ENCODE measurements at places on chromosomes 2 and 18.

DNA sequence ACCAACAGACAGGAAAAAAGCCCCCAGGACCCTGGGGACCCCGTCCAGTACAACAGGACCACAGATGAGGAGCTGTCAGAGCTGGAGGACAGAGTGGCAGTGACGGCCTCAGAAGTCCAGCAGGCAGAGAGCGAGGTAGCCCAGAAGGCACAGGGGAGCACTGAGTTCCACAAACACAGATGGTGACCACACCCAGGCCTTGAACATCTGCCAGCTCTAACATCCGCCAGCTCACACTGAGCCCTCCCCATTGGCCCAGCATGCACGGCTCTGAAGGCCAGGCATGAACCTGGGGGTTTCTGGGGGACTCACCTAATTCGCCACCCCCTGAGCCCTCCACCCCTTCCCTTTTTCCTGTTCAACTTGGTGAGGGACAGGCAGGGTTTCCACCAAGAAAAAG is 25.6 kb upstream of the PRLH start:
- DNase-seq, result peak; percentile 48

DNA sequence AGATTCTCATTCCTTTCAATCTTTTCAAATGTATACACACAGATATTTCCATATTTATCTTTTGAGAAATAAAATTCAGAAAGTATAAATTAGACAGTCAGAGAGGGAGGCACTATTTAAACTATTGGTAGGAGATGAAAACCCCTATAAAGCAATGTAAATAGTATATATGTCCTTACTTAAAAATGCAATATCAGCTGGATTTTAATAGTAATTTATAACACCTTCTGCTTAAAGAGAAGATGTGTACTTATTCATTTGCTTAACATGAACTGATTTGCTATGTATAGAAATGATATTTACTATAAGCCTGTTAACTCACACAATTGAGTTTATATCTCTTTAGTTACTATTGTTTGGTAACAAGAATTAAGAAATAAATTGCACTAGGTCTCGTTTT is 163.3 kb downstream of the LRP1B start:
- no peak for DNase-seq

DNA sequence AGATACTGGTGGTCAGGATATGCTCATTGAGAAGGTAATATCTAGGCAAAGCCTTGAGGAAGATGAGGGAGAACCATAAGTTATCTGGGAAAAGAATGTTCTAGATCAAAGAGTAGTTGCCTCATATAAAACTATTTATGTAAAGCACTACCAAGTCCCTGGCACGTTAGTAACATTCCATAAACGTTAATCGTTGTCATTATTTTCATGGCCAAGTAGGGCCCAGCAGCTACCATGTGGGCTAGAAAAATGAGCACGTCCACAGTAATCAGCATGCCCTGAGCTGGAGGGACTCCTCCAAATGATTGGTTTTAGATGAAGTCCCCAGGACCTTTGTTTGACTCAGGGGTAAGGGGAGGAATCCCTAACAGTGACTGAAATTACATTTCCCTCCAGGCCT is 32.7 kb upstream of the AFTPH start:
- peak; percentile 35 for DNase-seq

GRCh38 chr2:138078153-138078552 is 113.9 kb downstream of the HNMT start:
- no peak for DNase-seq

DNA sequence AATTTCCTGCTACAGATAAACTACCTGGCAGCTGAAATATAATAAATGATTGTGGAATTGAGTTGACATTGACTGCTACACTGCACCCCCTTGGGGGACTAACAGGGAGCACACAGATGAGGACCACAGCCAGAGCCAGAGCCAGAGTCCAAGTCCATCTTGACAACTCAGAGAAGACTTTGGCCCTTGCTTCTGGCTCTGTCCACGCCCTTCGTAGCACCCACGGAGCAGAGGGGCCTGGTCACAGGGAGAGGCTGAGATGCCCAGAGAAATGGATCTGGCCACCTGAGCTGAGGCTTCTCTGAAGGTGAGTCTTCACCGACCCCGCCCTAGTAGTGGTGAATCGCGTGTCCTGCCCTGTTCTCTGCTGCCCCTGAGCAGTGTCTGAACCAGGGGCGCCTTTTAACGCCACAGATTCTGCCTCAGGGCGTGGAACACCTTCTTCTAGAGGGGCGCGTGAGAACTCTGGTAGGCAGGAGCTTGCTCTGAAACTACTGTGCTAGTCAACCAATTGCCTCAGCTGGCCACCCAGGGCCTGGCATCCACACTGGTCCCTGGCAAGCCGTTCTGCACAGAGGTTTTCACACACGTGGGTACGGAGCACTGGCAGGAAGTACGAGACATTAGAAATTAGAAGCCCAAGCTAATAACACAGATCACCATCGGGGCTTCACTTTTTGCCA is 35.7 kb upstream of the MAT2A start:
- peak; percentile 65 for DNase-seq

GRCh38 chr2:216604458-216604857 is 28.8 kb upstream of the IGFBP2 start:
- no peak for DNase-seq

- DNase-seq, result no peak
Observed at GRCh38 chr2:12951657-12951973, 234.9 kb downstream of the TRIB2 start.

- DNase-seq, result no peak
Observed at GRCh38 chr2:157625296-157625695, 3.4 kb downstream of the ACVR1C start.

GRCh38 chr18:51194604-51195003 is 2.9 kb downstream of the MEX3C start:
- no peak for DNase-seq

DNA sequence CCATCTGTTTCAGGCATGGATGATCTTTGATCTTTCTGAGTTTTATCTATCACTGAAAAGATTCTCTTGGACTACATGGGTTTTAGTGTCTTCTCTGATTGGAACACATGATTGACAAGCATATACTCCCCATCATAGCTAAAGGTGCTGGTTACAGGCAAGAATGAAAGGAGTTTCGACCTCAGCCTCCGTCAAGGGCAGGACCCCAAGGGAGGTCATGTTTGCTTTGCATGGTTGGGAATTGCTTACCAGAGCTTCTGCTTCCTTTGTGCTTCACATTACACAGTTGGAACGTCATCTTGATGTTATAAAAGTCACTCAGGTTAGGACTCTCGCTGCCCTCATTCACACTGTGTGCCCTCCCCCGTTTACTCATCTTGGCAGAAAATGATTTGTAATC is 287.7 kb downstream of the PIK3C3 start:
- DNase-seq, result no peak

- no peak for DNase-seq
Observed at GRCh38 chr2:122081751-122082150, 326.3 kb downstream of the TSN start.
